Naive thymus-derived CD4-positive, alpha-beta T cell (primary cell): ENCODE measurements at places on chromosomes 1 and 21.

DNA sequence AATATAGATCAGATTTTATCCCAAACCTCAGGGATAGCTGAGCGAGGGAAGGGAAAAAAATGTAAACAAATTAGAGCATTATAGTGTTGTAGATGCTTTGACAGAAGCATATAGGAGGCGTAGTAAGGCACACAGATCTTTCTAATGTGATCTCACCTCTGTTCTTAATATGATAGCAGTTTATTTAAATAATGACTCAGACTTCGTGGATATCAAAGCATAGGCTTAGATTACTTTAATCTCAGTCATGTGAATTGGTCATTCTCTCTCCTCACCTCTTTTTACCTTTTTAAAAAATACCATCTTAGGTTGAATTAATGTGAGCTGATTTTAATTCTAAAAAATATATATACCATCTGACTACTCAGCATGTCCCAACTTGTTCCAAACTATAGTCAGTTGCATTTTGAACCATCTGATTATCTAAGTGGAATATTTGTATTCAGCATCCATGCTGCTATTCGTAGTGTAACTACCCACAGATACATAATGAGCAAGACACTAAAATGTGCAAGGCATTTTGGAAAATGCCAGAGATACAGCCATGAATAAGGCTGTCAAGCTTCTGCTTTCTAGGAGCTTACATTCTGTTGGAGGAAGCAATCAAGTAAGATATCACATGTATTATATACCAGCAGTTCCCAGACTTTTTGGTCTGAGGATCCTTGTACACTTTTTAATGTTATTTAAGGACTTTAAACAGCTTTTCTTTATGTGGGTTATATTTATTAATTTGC lies 76.7 kb downstream of the OSBPL9 start:
- DNase-seq, result no peak

GRCh38 chr1:30879126-30879786 lies 29.3 kb downstream of the SDC3 start:
- no peak for DNase-seq

DNA sequence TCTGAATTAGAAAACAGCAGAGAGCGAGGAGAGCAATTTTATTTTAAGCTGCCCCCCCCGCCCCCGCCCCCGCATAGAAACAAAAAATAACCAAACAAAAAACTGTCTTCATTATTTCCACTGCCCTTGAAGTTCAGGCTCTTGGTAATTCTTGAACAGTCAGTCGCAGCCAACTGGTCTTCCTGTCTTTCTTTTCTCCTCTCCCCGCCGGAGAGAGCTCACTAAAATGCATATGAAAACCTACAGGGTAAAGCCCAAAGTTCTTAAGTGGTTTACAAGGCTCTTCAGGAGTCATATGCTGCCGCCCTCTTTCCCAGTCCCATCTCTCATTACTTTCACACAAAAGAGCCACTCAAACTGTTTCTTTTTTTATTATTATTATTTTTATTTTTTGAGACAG lies 1.1 kb upstream of the ANKRD35 start:
- no peak for DNase-seq

GRCh38 chr1:31437433-31438037 lies 24.5 kb downstream of the SERINC2 start:
- DNase-seq, result no peak

GRCh38 chr1:180083164-180083563 lies 71.5 kb upstream of the QSOX1 start:
- DNase-seq, result no peak

DNA sequence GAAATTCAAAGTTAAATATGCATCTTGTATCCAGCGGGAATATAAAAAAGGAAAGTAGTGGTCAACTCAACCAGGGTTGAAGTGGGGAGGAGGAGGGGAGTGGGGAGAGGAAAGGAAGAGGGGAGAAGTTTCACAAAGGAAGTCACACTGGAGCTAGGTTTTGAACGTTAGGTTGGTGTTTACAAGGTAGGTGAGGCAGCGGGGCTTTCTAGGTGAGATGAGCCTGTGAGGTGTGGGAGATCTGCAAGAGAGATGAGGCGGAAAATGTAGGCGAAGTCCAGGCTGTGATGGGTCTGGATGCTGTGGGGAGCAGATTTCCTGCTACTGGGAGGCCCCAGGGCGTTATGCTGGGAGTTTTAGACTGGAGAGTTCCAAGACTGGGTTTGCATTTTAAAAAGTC lies 36.1 kb upstream of the IL20 start:
- no peak for DNase-seq

DNA sequence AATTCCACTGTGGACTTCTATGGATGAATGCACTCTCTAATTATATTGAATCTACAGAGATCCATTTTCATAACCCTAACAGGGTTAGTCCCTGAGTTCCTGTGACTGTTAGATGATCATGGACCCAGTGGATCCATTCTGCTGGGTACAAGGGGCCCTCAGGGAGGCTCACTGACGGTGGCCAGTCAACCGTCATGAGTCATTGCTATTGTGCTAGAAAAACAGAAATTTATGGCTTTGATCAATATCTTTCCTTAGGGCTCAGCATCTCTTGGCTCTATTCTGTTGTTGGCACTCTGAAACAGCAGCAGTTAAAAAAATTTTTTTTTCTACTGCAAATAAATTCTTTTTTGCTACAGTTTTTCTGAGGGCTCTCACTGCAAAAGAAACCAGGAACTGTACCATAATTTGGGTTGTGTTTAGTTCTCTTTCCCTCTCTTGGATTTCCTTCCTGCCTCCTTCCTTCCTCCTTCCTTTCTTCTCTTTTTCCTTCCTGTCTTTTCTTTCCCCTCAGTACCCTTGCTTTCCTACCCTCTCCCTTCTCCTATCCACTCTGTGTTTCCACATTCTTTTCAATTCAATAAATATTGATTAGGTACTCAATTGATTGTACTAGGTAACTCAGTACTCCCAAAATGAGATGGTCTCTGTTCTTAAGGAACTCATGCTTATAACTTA lies 49.5 kb downstream of the UTP25 start:
- DNase-seq, result no peak

- DNase-seq, result no peak
Measured at GRCh38 chr1:200867018-200867811, 5.6 kb upstream of the GPR25 start.

- DNase-seq, result no peak
Measured at GRCh38 chr1:6292102-6292501, 31.2 kb upstream of the GPR153 start.

GRCh38 chr1:88175631-88176226 lies 508.3 kb upstream of the PKN2 start:
- DNase-seq, result no peak

DNA sequence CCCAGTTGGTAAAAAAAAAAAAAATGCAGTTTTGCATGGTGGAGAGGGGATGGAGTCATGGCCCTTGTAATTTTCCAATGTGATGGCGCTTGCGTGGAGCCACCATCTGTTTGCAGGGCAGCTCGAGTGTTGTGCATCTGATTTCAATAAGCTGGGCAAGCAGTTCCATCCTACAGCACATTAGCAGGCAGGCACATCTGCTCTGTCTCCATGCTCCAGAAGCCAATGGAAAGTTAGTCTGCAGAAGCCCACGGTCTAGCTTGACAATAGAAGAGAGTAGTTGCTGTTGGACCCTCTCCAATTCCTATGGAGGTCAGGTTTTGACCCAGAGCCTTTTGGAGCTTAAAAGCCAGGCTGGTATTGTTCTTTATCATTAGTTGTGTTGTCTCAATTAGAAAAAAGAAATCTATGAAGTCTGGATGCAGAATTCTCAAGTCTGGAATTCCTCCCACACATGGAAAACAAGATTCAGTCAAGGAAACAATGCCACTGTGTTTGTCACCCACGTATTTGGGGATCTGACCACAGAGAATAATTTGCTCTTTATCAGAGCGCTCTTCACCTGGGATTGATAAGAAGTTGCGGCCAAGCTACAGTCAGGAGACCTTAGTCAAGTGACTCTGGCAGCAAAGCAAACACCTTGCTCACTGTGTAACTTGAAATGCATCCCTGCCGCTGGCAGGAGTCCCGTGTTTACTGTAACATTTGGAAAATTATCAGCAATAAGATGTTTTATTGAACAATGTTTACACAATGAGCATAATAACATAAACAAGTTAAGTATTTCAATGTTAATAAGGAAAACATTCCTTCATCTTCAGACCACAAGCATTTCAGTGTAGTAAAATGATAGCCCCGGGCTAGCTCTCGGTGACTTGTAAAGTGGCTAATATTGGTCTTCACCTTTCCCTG lies 20.7 kb downstream of the NGF start:
- no peak for DNase-seq

GRCh38 chr21:15406791-15407190 lies 323.0 kb upstream of the USP25 start:
- DNase-seq, result no peak

GRCh38 chr1:240099748-240100147 lies 8.1 kb downstream of the FMN2 start:
- no peak for DNase-seq

GRCh38 chr1:26363549-26364448 lies 8.8 kb downstream of the ZNF683 start:
- peak; percentile 86 for DNase-seq

GRCh38 chr1:39646232-39647081 lies 7.0 kb upstream of the HEYL start:
- no peak for DNase-seq

- no peak for DNase-seq
Measured at GRCh38 chr1:152169366-152170025, 10.5 kb upstream of the RPTN start.
